Natural killer cell (primary cell): ENCODE measurements at places on chromosomes 6 and 20. TPM values are rescaled to one million over a fixed set of nuclear protein-coding genes. Genes with fewer than 3 reads are reported as not detected.

The HRH3 gene
- total RNA-seq = not detected

The PREX1 gene
- 392 TPM for total RNA-seq

The ANGPT4 gene
- total RNA-seq = not detected

The ENPP3 gene
- total RNA-seq = 1.8 TPM

The RFX6 gene
- total RNA-seq = not detected

The ECI2 gene
- 21.6 TPM for total RNA-seq

The NMBR gene
- total RNA-seq = not detected

The SH3BGRL2 gene
- 5.8 TPM for total RNA-seq

The PSORS1C2 gene
- total RNA-seq = not detected

The SOBP gene
- 0.16 TPM for total RNA-seq

The GGTLC1 gene
- not detected for total RNA-seq

The COX4I2 gene
- not detected for total RNA-seq

The OR2B3 gene
- not detected for total RNA-seq

The DNAH8 gene
- total RNA-seq = 0.10 TPM
